ENCODE measurements at places on chromosomes 5 and 9.

- DNase-seq: no peak
These were observed 89.9 kb downstream of the SIL1 start for GRCh38 chr5:139108063-139108824.

DNA sequence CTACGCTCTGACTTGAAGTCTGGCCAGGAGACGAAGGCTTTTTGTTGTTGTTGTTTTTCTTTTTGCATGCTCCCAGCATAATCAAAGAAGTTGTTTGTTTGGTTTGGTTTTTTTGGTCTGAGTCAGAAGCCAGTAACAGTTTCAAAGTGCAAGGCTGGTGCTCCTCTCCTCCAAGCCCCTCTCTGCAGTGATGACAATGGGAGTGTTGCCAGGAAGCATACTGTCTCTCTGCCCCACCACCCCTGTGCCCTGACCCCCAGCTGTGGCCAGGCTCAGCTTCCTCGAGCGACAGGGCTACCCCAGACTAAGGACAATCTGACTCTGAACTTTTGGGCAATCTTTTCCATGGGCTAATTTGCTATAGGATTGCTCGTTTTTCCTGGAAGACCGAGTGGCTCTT, 173.8 kb upstream of the PITX1 start:
- no peak for DNase-seq

DNA sequence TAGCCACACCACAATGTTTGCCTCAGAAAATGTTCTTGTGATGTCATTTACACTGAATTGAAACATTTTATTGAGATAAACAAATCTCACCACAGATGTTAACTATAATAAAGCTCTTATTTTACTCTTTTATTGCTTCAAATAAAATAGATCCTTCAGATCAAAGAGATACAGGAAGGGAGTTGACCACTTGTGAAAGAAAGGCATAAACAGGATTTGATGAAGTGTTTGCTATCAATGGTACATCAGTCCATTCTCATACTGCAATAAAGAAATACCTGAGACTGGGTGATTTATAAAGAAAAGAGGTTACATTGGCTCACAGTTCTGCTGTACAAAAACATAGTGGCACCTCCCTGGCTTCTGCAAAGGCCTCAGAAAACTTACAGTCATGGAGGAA, 40.2 kb upstream of the OR13F1 start:
- DNase-seq: no peak

- no peak for DNase-seq
These were observed 31.4 kb upstream of the RAI14 start for GRCh38 chr5:34624691-34625090.

GRCh38 chr9:131490514-131490913, 12.2 kb upstream of the POMT1 start:
- no peak for DNase-seq

GRCh38 chr5:169527863-169528262, 55.7 kb upstream of the SPDL1 start:
- no peak for DNase-seq

- DNase-seq: no peak
These were observed 182.9 kb downstream of the DRD1 start for GRCh38 chr5:175261037-175261436.

GRCh38 chr9:73183917-73184861, 32.5 kb downstream of the ANXA1 start:
- no peak for DNase-seq

DNA sequence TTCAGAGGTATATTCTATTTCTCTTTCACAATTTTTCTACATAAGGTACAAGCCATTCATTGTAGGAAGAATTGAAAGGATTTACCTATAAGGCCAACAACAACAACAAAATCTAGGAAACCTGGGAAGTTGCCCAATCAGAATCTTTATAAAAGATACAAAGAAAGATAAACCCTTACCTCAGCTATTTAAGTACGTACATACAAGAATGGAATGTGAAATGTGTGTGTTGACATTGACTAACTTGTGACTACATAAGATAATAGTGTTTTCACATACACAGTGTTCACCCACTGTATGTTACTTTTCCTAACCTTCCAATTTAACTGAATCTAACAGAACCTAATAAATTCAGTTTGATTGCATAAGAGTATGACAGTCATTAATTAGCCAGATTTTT, 154.1 kb downstream of the ADAMTS6 start:
- DNase-seq: no peak

- no peak for DNase-seq
These were observed 9.5 kb downstream of the NUDT2 start for GRCh38 chr9:34338665-34339385.

GRCh38 chr5:133423618-133424282, 188.6 kb downstream of the FSTL4 start:
- peak; percentile 90 for DNase-seq

DNA sequence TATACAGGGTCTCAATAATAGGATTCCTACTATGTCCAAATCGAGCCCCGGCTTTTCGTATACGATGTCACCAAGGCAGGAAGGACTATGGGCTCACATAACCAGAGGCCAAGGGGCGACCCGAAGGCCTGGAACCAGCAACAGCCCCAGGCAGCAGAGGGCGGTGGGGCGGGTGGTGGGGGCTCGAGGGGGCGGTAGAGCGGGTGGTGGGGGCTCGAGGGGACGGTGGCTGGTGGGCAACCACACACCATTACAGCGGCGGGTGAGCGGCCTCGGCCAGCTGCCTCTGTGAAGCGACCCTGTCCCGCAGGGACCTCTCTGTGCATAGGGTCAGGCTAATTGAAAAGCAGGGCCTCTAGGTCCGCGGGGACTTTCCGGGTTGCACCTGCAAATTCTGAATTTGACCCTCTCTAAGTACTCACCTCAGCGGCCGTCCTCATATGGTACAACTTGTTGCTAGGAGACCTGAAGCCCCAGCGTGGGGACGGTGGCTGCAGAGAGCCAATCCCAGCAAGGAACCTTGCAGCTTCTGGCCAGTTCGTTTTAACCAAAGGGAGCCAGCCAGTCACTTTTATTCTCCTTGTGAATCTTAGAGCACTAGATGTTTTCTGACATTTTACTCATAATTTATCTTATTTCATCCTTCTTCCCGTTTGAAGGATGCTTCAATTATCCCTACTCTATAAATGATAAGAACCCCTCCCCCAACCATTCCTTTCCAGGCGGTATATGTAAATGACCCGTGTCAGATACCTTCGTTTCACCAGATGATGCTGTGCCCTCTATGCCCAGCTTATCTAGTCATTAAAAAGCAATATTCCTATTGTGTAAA, at the start of gene NME5:
NME5 (minus strand) TSS at position 480 of the 832 bp plus-strand sequence. CDS start 648 bp downstream, outside the sequence.
- DNase-seq: peak; percentile 86

DNA sequence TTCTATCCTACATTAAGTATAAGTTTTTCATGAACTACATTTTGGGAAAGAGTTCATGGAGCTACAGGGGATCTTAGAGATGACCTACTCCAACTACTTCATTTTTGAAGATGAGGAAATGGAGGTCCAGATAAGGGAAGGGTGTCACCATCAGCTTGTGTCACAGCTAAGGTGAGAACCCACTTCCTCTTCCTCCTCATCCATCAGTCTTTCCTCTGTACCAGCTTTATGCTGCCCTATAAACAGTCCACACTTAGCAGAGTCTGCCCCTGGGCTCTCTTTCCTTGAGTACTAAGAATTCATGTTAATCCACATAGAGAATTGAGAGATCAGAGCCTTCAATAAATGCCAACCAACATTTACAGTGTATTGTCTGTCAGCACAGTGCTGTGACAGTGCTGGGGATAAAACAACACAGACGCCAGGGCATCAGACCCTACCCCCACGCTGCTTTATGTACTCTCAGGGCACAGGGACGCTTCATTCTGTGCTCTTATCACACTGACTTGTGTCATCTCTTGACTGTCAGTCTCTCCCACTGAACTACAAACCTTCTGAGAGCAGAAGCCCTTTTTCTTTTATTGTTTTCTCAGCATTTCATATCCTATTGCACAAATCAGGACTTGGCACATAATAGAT, 22.1 kb downstream of the ADRB2 start:
- peak; percentile 52 for DNase-seq

DNA sequence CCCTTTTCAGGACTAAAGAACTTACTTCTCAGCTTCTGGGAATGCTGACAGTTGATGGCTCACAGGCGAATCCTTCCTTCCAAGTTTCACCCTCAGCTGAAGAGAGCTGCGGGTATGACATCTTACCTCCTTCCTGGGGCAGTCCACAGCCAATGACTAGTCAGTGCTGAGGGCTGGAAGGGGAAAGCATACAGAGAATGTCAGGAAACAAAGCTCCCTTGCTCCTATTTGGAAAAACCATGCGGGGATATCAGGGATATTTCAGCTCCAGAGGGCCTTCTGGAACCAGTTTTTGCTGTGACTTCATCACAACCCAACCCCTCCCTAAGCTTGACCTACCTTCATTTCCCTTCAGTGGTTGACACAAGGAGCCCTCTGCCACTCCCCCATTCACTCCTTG, 15.7 kb downstream of the FTMT start:
- DNase-seq: no peak

- DNase-seq: no peak
These were observed 58.0 kb downstream of the GPR21 start for GRCh38 chr9:123091459-123091858.

DNA sequence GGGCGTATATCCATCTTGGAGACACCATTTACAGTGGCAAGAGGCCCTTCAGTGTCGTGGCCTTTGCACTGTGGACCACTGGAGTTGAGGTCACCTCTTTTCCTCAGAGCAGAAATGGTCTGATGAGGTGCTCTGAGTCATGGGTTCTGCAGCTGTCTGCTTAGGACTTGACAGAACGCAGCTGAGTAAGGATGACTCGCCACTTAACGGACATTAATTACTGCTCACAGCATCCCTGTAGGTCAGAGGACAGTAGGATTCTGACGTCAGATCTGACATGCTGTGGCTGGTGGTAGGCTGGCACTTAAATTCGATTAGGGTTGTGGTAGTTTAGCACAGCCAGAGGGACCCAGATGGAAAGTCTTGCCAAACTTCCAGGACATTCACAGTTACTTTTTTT, 479.4 kb downstream of the DMAC1 start:
- DNase-seq: no peak

GRCh38 chr5:170233358-170233892, 640 bp downstream of the C5orf58 start:
- no peak for DNase-seq

- DNase-seq: no peak
These were observed 35.1 kb downstream of the FGF18 start for GRCh38 chr5:171454549-171454948.

DNA sequence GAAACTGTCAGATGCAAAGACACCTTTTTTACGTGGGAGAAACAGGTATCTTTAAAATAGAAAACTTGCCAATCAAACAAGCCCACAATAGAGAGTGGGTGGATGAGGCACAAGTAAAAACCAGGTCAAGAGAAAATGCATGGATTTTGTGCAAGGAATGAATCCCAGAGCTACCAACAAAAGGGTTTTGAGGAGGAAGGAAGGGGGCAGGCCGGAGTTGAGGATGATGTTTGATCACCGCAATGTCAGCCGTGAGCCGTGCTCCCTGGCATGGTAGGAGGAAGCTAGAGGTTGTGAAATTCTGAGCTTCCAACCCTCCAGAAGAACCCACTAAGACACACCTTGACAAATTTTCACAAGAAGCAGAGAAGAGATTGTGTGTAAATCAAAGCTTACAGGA, 53.2 kb downstream of the HRH2 start:
- DNase-seq: no peak

GRCh38 chr5:109258755-109259154, 151.0 kb downstream of the PJA2 start:
- no peak for DNase-seq

GRCh38 chr5:57494104-57495098, 11.8 kb upstream of the ACTBL2 start:
- peak; percentile 74 for DNase-seq

- no peak for DNase-seq
These were observed 103.2 kb upstream of the ELL2 start for GRCh38 chr5:96064877-96065276.

DNA sequence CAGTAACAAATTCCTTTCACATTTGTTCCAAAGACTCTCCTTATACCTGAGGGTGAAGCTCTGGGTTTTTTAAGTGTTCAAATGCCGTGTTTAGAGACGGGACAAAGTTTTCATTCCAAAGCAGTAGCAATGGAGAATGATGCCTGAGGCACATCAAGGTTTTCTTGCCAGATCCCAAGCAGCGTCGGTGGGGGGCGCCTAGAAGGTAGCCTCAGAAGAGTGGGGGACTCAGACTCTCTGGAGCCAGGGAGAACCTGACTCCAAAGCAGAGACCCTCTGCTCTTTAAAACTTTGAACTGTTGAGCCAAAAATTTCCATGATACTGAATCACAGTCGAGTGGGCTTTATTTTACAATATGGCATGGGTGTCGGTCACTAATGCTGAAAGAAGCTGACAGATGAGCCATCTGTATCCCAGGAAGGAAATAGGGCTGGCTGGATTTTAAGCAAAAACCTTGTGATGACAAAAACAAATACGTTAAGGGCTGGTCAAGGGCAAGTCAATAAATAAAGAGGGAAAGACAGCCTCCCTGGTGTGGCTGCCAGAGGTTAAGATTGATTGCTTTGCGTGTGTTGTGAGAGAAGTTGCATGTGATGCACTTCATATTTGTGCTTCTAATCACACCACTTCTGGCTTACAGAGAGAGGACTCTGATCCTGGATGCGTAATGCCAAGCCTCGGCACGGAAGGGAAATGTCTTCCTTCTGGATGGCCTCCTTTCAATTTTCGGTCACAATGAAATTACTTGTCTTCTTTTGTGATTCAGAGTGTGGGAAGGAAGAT, 161.1 kb upstream of the EFNA5 start:
- no peak for DNase-seq

- no peak for DNase-seq
These were observed 234.2 kb upstream of the MEF2C start for GRCh38 chr5:89117124-89117644.

- no peak for DNase-seq
These were observed 28.6 kb downstream of the IDNK start for GRCh38 chr9:83651558-83651957.

- no peak for DNase-seq
These were observed 9.1 kb downstream of the WWC1 start for GRCh38 chr5:168300326-168301182.

GRCh38 chr5:18097817-18098216, 463.6 kb downstream of the TAF11L14 start:
- no peak for DNase-seq

DNA sequence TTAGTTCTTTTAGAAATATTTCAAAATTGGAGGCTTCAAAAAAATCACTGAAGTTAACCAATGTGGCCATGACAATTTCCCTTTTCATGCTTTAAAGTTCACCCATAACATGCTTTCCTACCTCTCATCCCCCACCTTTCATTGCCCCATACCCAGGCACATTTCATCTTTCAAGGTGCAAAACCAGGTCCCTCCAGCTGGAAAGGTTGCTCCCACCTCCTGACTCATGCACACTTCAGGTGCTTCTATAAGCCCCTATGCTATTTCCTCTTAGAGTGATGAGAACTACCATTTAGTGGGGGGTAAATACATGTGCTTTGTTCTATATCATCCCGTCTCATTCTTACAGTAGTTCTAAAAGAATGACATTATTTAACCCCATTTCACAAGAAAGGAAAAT, 15.4 kb downstream of the FYB1 start:
- DNase-seq: no peak

GRCh38 chr9:76013809-76014208, 123.3 kb downstream of the PCSK5 start:
- DNase-seq: no peak

DNA sequence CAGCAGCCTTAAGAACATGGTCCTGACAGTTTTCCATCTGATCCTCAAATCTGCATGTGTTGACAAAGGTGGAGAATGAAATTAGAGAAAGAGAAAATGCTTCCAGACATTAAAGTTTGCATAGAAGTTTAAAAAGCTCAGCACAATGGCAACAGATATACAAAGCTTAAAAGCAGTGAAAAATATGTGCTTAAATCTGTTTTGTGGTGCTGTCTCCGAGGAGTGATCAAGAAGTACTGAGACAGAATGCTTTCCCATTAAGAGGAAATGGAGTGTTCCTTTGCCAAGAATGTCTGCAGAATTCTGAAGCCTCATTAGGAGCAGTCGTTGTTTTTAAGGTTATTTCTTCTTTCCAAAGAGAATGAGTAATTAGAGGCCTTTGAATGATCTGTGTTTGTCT, 131.4 kb downstream of the MCTP1 start:
- no peak for DNase-seq
